ENCODE measurements at places on chromosomes 3 and 15. TPM values are rescaled to one million over a fixed set of nuclear protein-coding genes. Genes with fewer than 3 reads are reported as not detected.

GRCh38 chr3:42655980-42656679, 2.6 kb downstream of the ZBTB47 start:
- H3K4me3 ChIP-seq: no peak overlapping the region
- no peak overlapping the region for H3K27ac ChIP-seq
- no peaks in the 10 kb centered on the region for H3K36me3 ChIP-seq
- H3K4me1 ChIP-seq: peaks cover 20% of the 10 kb centered on the region

The TERB2 gene
- total RNA-seq: not detected

- H3K4me1 ChIP-seq: peaks cover 15% of the 10 kb centered on the region
- H3K36me3 ChIP-seq: no peaks in the 10 kb centered on the region
- H3K4me3 ChIP-seq: no peak overlapping the region
- peaks cover 15% of the 10 kb centered on the region for H3K27me3 ChIP-seq
- DNase-seq: peak; percentile 80
Observed at GRCh38 chr3:187714404-187714979, 12.1 kb upstream of the RTP2 start.

- no peak for DNase-seq
- H3K4me1 ChIP-seq: no peaks in the 10 kb centered on the region
- H3K4me3 ChIP-seq: no peak overlapping the region
- no peaks in the 10 kb centered on the region for H3K36me3 ChIP-seq
- no peak overlapping the region for H3K27ac ChIP-seq
Observed at GRCh38 chr15:93954985-93955571, 276.3 kb upstream of the MCTP2 start.

DNA sequence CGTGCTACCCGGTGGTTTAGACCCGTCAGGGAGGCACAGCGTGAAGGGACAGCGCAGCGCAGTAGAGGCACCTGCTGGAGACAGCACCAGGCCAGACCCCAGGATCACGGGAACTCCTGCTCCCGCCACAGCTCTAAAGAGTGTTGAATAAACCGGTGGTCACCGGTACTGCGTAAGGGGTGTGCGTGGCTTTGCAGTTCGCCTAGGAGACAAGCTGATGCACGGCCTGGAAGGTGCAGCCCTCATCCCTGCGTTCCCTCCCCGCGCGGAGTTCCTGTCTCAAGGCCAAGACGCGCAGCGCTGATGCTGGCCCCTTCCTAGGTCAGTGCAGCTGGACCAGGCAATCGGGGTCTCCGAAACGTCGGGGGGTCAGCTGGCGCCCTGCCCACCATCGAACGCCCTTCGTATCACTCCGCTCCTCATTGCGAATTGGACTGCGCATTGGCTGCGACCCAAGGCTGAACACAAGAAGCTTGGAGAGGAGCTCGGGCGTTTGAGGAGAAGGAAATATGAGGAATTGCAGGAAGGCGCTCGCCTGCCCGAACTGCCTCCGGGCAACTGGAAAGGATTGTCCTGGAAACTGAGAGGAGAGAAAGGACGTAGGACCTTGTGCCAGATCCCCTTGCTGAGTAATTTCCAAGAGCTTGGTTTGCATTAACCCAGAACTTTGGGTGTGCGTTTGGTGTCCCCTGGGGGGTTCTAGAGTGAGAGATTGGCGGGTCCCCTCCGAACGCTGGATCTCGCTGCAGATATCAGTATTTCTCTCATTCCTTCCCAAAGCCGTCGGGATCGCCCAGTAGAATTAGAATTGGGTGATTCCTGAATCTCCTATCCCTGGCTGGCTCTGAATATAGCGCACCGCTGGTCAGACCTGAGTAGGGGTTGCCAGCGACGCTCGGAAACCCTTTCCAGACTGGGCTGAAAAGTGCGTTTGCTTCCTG, 2.3 kb upstream of the SOX14 start:
- H3K27me3 ChIP-seq: peaks cover 77% of the 10 kb centered on the region
- peaks cover 8% of the 10 kb centered on the region for H3K4me1 ChIP-seq
- H3K36me3 ChIP-seq: no peaks in the 10 kb centered on the region

DNA sequence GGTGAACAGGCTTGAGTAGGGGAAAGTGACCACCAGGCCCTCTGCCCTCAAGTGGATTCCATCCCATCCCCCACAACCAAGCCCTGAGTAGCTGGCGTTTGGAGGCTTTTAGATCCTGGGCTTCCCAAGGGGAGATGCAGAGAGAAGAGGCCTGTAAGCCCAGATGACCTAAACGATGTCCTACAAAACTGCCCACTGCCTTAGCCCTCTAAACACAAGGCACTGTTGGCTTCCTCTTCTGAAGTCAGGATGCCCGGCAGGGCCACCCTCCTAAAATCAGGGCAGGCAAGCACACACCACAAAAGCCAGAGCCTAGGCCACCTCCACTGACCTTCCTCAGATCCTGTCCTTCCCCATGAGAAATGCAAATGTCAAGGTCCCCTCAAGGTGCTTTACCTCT, 68.6 kb downstream of the ADCY5 start:
- no peak for DNase-seq
- H3K36me3 ChIP-seq: no peaks in the 10 kb centered on the region
- no peaks in the 10 kb centered on the region for H3K4me1 ChIP-seq
- H3K27ac ChIP-seq: no peak overlapping the region
- no peaks in the 10 kb centered on the region for H3K27me3 ChIP-seq

GRCh38 chr3:66989860-66990696, 8.0 kb upstream of the KBTBD8 start:
- no peak overlapping the region for H3K4me3 ChIP-seq
- no peaks in the 10 kb centered on the region for H3K4me1 ChIP-seq
- DNase-seq: no peak
- H3K27me3 ChIP-seq: peaks cover 15% of the 10 kb centered on the region

The THAP10 gene
- not detected for total RNA-seq

GRCh38 chr15:68699124-68699880, 120.5 kb downstream of the CORO2B start:
- no peaks in the 10 kb centered on the region for H3K36me3 ChIP-seq
- no peaks in the 10 kb centered on the region for H3K4me1 ChIP-seq
- no peak overlapping the region for H3K4me3 ChIP-seq
- DNase-seq: no peak

DNA sequence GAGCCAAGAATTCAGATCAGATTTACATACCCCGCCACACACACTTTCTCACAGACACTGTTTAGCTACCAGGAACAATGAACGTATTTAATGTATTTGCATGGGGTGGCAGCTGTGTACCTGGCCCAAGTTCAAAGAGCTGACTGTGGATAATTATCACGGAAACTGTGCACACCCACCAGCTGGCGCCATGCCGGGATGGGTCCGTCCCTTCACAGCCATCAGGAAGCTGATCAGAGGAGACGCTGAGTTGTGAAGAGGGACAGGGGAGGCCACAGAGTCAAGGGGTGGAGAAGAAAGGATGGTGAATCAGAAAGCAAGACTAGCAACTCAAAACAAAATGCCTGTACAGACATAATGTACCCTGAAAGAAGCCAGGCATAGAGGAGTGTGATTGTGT, 13.1 kb upstream of the PLA2G4D start:
- peaks cover 13% of the 10 kb centered on the region for H3K27me3 ChIP-seq
- no peaks in the 10 kb centered on the region for H3K36me3 ChIP-seq
- H3K27ac ChIP-seq: no peak overlapping the region
- peaks cover 18% of the 10 kb centered on the region for H3K4me1 ChIP-seq
- DNase-seq: no peak

The ZNF385D gene
- not detected for total RNA-seq

- no peak for DNase-seq
- peaks cover 20% of the 10 kb centered on the region for H3K27me3 ChIP-seq
- no peak overlapping the region for H3K4me3 ChIP-seq
- H3K27ac ChIP-seq: no peak overlapping the region
Observed at GRCh38 chr15:82848241-82848993, 39.0 kb downstream of the WHAMM start.

The IVD gene
- total RNA-seq: 38.4 TPM

DNA sequence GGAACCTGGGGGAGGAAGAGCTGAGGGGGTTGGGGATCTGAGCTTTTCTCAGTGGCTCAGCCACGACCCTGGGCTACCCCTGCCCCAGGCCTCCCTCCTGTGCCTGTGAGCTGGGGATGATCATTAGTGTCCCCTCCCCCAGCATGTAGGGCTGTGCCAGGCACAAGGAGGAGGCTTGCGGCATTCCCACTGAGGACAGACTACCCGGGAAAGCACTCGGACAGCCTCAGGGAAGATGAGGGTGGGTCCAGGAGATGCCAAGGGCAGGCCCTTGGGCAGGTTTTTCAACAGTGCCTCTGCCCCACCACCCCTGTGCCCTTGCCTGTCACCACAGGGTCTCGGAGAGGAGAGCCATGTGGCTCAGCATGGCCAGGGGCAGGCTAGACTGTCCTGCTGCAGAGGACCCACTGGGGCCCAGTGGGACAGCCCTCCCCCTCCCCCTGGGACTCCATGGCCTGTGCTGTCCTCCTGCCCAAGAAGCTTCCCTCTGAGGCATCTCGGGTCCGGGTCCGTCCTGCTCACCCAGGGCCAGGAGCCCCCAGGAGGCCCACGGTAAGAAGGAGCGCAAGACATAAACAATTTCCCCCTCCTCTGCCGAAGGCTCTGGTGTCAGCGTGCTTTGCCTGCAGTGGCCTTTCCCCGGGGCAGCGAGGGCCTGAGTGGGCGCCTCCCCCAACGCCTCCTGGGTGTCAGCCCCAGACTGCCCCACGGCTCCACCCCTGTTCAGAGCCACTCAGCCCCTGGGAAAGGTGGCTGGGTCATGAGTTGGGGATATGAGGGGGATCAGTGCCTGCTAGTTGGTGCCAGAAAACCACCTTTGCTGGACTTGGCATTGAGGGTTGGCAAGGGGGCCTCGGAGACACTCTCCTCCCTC, 192.5 kb downstream of the GOLGA6L6 start:
- H3K27me3 ChIP-seq: no peaks in the 10 kb centered on the region
- no peak overlapping the region for H3K4me3 ChIP-seq
- H3K27ac ChIP-seq: no peak overlapping the region
- no peaks in the 10 kb centered on the region for H3K36me3 ChIP-seq

GRCh38 chr3:190830031-190830430, 32.5 kb downstream of the GMNC start:
- no peaks in the 10 kb centered on the region for H3K27me3 ChIP-seq
- H3K4me1 ChIP-seq: no peaks in the 10 kb centered on the region
- no peak overlapping the region for H3K4me3 ChIP-seq
- H3K27ac ChIP-seq: no peak overlapping the region
- no peaks in the 10 kb centered on the region for H3K36me3 ChIP-seq
- no peak for DNase-seq

- no peaks in the 10 kb centered on the region for H3K36me3 ChIP-seq
- H3K4me1 ChIP-seq: no peaks in the 10 kb centered on the region
- no peaks in the 10 kb centered on the region for H3K27me3 ChIP-seq
- no peak for DNase-seq
- no peak overlapping the region for H3K27ac ChIP-seq
- H3K4me3 ChIP-seq: no peak overlapping the region
Observed at GRCh38 chr15:33874156-33874555, 94.1 kb upstream of the CHRM5 start.

GRCh38 chr3:61507946-61508345, 53.4 kb upstream of the PTPRG start:
- peaks cover 3% of the 10 kb centered on the region for H3K36me3 ChIP-seq
- H3K27ac ChIP-seq: no peak overlapping the region
- peaks cover 2% of the 10 kb centered on the region for H3K27me3 ChIP-seq

- H3K36me3 ChIP-seq: no peaks in the 10 kb centered on the region
- no peak overlapping the region for H3K4me3 ChIP-seq
- H3K4me1 ChIP-seq: no peaks in the 10 kb centered on the region
- no peak for DNase-seq
- H3K27ac ChIP-seq: no peak overlapping the region
Observed at GRCh38 chr3:107032111-107032510, 345.1 kb upstream of the CCDC54 start.

- no peak overlapping the region for H3K27ac ChIP-seq
- no peaks in the 10 kb centered on the region for H3K36me3 ChIP-seq
- no peak overlapping the region for H3K4me3 ChIP-seq
- DNase-seq: no peak
- no peaks in the 10 kb centered on the region for H3K27me3 ChIP-seq
Observed at GRCh38 chr3:114827495-114827894, 319.6 kb downstream of the ZBTB20 start.

GRCh38 chr15:58877999-58878825, 55.3 kb downstream of the SLTM start:
- no peak overlapping the region for H3K27ac ChIP-seq
- peaks cover 57% of the 10 kb centered on the region for H3K36me3 ChIP-seq
- DNase-seq: no peak
- no peaks in the 10 kb centered on the region for H3K4me1 ChIP-seq
- no peak overlapping the region for H3K4me3 ChIP-seq

GRCh38 chr3:120623727-120624093, 27.6 kb downstream of the NDUFB4 start:
- H3K4me1 ChIP-seq: no peaks in the 10 kb centered on the region
- no peak overlapping the region for H3K4me3 ChIP-seq
- H3K27me3 ChIP-seq: no peaks in the 10 kb centered on the region
- DNase-seq: no peak
- no peak overlapping the region for H3K27ac ChIP-seq
- no peaks in the 10 kb centered on the region for H3K36me3 ChIP-seq

DNA sequence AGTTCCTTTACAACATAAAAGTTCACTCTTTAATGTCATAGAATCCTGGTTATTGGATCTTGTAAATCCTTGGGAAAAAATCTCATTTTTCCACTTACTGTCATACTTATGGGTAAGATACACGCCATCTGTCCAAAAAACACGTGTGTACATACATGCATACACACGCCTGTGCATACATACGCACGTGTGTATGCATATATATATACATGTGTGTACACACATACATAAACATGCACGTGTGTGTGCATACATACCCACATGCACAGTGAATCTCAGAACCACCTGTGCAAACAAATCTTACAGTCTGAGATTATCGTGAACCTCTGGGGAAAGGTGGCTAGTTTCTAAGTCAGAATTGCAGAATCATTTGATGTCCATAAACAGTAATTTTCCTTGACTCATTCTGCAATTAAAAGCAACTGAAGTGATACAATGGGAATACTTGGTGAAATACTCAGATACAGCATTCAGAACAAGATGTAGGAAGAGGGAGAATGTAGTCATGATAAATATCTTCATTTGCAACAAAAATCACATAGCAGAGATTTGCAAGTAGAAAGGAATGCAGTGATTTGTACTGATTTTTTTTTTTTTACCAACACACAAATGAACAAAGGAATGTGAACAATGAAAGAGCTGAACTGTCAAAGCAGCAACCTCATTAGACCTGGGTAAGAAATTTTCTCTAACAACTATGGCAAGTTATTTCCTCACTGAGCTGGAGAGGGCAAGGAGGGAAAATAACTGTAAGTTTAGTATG, 160.6 kb upstream of the POU1F1 start:
- peaks cover 2% of the 10 kb centered on the region for H3K27me3 ChIP-seq
- no peaks in the 10 kb centered on the region for H3K36me3 ChIP-seq
- DNase-seq: no peak
- no peak overlapping the region for H3K4me3 ChIP-seq
- H3K4me1 ChIP-seq: no peaks in the 10 kb centered on the region

DNA sequence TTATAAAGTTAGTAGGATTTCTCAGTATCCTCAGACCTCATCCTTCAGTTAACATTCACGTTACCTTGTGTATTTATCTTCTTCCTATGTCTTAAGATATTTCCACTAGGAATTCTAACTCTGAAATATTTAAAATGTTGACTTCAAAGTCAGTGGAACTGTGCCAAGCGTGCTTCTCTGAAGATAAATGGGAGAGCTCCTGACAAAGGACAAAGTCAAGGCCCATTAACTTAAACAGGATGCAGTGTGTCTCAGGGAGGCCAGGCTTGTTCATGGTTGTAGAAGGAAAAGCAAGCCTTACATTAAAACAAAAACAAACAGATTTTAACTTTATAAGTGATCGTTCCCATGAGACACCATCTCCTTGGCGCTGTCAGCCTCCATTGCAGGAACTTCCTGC, 41.5 kb downstream of the ABHD17C start:
- no peak overlapping the region for H3K27ac ChIP-seq
- DNase-seq: no peak
- no peaks in the 10 kb centered on the region for H3K4me1 ChIP-seq
- no peak overlapping the region for H3K4me3 ChIP-seq
- H3K36me3 ChIP-seq: no peaks in the 10 kb centered on the region

GRCh38 chr3:38268522-38268921, 2.9 kb downstream of the SLC22A13 start:
- no peak for DNase-seq
- H3K27me3 ChIP-seq: no peaks in the 10 kb centered on the region
- peaks cover 16% of the 10 kb centered on the region for H3K4me1 ChIP-seq
- no peak overlapping the region for H3K27ac ChIP-seq
- H3K4me3 ChIP-seq: no peak overlapping the region

Data from activated CD4-positive, alpha-beta T cell treated with anti-CD3 and anti-CD28 coated beads, Interleukin-2, amount 10 ng/mL, durations not matched to agents 7 days and 5 days (primary cell).